ENCODE measurements at places on chromosomes 7 and 10.

DNA sequence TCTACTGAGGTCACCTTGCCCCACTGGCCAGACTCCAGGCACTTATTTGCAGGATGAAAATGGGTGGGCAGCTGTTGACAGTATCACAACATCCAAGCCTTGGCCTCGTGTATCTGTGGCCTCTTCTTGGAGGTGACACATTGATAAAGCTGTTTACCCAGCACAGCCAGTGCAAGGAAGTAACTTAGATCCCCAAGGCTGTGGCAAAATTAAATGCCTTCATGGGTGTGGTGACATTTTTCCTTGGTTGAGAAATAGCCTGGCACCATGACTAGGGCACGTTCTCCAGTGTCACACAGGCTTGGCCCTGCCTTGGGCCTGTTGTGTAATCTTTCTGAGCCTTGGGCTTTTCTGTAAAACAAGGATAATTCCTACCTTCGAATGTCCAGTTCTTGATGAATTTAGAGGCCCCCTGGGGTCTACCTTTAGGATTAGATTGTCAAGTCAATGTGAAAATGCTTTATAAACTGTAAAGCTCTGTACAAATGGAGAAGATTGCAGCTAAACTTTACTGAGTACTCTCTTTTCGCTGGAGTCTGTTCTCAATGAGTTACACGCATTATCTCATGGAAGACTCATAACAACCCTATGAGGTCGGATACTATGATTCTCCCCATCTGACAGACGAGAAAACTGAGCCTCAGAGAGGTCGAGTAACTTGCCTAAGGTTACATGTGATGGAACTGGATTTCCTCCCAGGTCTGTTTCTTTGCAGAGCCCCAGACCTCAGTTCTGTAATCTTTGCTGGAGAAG lies 46.7 kb upstream of the LOXL4 start:
- no peak for DNase-seq

GRCh38 chr7:158482480-158482879 lies 105.1 kb downstream of the PTPRN2 start:
- no peak for DNase-seq

DNA sequence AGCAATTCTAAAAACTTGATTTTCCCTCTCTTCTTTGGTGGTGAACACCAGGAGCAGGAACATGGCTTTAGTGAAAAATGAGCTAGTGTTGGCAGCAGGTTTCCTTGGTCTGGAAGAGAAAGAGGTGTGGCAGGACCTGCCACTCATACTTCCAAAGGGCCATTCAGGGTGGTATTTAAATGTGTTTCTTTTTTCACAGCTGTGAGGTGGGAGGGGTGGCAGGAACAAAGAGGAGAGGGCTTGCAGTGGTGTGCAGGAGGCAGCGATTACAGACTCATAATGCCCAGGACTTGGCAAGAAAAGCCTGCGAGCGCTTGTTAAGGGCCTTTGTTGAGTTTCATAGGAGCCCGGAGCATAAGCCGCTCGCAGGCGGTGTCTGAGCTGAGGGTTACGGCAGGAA lies 36.8 kb downstream of the WIPF3 start:
- DNase-seq: no peak

GRCh38 chr7:95690367-95690947 lies 81.9 kb upstream of the DYNC1I1 start:
- no peak for DNase-seq

- DNase-seq: no peak
These were observed 119.5 kb downstream of the APBB1IP start for GRCh38 chr10:26557641-26558014.

DNA sequence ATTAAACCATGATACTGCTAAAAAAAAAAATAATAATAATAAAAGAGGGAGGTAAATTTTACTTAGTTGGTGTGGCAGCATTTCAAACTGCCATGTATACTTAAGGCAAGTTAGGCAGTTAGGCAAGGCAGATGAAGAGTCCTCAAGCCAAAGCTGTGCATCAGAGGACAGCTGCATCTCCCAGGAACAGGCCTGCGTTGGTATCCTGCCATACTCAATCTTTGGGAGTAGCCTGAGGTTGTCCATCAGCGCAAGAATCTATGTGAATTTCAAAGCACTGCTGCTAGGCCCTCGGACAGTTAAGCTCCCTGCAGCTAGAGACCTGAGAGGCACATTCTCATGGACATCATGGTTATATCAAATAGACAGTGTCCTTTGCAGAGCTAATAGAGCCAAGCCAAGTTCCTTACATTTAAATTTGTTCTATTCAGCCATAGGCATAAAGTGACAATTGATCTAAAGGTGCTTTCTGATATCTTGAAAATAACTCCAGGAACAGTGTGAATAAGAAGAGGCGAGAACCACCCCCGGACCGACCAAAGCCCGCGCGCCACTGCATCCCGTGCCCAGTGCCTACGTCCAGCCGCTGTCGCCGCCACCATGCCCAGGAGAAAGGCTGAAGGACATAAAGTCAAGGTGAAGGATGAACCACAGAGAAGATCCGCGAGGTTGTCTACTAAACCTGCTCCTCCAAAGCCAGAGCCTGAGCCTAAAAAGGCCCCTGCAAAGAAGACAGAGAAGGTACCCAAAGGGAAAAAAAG lies 310.6 kb downstream of the SEMA3D start:
- DNase-seq: no peak

GRCh38 chr7:100673942-100674410 lies 436 bp downstream of the GNB2 start:
- DNase-seq: no peak

DNA sequence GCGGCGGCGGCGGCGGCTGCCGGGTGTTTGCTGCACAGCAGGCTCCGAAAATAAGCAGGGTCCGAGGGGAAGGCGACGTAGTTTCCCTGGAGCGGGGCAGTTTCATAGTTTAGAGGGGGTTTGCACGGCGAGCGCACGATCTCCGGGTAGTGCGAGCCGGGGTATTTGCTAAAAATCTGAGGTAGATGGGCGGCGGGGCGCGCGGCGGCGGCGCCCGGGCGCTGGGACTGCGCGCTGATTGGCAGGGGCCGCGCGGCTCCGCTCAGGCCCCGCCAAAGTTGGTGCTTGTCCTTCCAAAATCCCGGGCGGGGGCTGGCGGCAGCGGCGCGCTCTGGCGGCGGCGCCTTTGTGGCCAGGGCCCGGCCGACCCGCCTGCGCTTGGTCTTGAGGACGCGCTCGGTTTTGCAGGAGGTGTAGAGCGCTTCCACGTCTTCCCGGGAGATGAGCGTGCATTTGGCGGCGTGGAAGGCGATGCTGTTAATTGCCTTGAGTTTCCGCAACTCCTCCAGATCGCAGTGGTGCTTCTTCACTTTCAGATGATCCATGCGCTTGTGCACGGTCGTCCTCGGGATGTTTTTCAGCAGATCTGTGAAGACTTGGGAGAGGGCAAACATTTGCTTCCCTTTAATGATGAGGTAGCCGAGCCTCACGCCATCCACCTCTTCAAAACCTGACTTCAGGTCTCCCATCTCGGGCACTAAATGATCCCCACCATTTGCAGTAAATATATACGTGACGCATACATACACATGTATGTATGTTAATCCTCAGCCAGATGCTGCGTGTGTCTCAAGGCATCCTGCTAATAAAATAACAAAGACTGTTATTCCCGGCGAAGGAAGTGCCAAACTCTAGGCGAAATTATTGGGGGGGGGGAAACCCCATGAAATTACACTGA lies 8.1 kb downstream of the SKIDA1 start:
- no peak for DNase-seq

GRCh38 chr7:150961510-150962289 lies 16.4 kb downstream of the KCNH2 start:
- no peak for DNase-seq

- DNase-seq: no peak
These were observed 35.0 kb downstream of the IQUB start for GRCh38 chr7:123499211-123499970.

DNA sequence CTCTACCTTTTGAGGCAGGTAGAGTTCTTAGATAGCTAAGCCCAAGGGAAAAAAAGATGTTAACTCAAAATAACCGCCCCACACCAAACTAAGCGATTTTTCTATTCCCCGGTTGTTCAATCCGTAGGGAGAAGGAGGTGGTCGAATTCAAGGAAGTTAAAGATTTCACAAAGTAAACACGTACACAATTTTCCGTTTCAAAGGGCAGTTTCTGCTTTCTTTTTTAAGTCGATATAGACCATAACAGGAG lies 842 bp downstream of the KBTBD2 start:
- no peak for DNase-seq

DNA sequence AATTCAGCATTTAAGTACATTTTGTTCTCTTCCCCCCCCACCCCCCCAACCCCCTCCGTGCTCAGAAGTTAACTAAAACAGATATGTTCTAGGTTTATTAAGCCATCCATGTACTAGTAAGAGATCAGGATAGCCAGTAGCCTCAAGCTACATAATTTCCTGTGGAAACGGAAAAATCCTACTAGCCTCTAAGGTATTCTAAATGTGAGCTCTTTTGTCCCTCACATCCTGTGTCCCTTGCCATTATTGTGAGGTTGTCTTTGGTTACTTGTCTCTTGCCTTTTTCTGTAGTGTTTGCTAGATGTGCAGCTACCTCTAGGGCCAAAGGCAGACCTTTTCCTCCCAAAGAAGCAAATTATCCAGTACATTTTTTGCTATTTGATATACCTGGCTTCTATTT lies 92.1 kb downstream of the BTRC start:
- no peak for DNase-seq

- peak; percentile 93 for DNase-seq
These were observed at the start of gene MYO1G for GRCh38 chr7:44978511-44979366. Gene MYO1G, minus strand, starts transcription at chr7:44979015. Its CDS starts 54 bp downstream, at chr7:44978961.

- no peak for DNase-seq
These were observed 1204.1 kb upstream of the AUTS2 start for GRCh38 chr7:68394131-68394530.

- DNase-seq: no peak
These were observed 232.5 kb downstream of the SKIDA1 start for GRCh38 chr10:21292763-21293517.

DNA sequence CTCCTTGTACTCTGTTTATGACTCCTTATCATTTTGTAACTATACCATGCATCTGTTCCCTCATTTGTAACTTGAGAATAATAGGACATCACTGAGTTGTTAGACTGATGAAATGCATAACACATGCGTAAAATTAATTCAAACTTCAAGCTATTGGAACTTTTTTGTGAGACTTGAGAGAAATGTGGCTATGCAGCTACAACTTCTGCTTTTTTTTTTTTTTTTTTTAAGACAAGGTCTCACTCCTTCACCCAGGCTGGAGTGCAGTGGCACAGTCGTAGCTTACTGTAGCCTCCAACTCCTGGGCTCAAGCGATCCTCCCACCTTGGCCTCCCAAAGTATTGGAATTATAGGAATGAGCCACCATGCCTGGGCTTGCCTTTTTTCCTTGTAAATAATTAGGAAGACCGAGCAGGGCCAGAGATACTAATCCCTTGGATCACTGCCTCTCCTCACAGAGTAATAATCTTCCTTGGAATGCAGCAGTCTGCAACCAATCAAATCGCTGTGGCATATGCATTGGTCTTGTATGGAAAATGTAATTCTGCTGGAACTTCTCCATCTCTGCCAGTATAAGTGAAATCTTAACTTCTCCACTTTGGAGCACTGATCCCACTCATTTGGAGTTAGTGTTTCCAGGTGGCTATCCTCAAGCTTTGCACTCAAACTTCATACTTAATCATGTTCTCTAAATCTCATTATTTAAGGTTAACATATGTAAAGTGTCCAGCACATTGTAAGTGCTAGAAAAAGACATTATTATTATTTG lies 2.0 kb upstream of the PANK1 start:
- DNase-seq: no peak

DNA sequence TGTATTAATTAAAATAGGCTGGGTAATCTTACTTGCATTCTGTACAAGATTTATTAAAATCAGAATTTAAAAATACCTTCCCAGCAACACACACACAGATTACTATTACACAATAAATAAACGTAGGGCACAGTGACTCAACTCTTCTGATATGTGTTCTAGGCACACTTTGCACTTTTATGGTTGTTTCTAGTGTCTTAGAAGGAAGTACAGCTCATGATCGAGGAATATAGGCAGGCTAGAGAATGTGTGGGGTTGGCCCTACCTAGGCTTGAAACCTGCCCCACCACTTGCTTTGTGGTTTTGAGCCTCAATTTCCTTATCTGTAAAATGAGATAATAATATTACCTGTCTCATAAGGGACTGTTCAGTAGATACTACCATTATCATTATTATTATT lies 30.5 kb downstream of the ARMC3 start:
- DNase-seq: no peak

GRCh38 chr7:103937680-103938079 lies 51.8 kb downstream of the RELN start:
- no peak for DNase-seq

DNA sequence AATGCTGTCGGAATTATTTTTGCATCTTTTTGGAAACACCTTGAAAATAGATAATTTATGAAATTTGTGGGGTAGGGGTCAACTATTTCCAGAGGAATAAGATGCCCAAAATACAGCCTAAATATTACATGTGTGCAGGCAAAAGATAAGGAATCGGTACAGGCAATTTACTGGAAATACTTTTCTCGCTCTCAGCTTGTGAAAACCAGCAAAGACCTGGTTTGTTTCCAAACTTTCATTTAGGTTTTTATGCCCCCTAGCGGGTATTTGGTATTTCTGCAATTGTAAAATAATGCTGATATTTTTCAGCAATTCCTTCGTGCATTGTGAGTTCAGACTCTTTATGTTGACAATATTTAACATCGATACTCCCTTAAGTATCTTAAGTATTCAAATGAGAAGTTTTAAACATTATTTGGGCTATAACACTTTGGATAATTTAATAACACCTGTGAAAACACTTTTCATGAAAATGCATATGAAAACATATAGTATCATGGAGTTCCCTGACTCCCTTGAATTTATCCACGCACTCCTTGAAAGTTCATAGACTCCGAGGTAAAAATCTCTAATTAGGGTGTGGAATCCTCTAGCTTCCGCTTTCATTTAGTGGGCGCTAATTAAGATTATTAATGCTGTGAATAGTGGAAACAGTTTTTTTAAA lies 132.4 kb downstream of the TSPAN12 start:
- no peak for DNase-seq

GRCh38 chr10:11088709-11089108 lies 71.0 kb downstream of the CELF2 start:
- DNase-seq: no peak

GRCh38 chr10:58262766-58263165 lies 4.9 kb downstream of the IPMK start:
- no peak for DNase-seq

DNA sequence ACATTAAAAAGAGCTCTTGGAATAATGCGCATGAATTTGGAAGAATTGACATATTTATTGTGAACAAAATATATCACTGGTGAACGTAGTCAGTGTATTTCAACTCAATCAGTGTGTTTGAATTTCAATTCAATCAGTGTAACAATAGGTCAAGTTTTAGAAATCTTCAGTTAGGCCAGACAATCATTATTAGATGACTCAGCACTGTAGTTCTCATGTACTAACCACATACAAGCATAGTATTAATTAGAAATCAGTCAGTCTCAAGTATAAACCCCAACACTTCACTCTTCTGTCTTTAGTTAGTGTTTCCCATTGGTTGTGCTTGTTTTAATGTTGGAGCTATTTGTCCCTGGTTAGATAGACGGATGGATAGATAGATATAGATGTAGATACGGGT lies 1247.9 kb downstream of the NXPH1 start:
- DNase-seq: no peak

DNA sequence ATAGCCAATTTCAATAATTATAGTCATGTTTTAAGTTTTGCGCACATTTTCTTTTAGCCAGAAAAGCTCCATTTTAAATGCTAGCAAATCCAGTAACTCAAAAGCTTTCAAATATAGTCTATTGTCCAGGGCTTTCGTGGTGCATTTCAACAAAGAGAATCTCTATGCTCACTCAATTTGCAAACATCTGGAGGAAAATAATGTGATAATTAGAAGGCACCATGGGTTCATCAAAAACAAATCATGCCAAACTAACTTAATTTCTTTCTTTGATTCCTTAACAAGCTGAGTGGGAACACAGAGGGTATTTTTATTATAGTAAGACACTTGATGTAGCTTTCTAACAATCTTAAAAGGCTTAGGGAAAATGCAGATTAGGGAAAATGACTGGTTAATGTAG lies 179.8 kb downstream of the NXPH1 start:
- DNase-seq: no peak
